ENCODE measurements at places on chromosomes 2 and 18.

DNA sequence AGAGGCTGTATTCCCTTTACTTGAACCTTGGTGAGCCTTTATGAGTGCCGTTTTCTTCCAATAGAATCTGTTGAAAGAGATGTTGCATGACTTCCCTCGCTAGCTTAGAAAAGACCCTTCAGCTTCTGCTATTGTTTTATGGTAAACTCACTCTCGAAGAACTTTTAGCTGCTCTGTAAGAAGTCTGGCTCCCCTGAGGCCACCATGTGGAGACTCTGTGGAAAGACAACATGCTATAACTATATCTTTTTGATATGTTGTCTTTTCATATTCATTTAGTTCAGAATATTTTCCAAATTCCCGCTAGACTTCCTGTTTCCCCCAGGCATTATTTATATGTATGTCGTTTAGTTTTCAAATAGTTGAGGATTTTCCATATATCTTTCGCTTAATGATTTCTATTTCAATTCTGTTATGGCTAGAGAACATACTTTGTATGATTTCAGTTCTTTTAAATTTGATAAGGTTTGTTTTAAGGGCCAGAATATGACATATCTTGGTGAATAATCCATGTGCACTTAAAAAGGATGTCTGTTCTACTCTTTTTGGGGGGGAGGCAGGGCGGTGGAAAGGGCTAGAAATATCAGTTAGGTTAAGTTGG is 64.1 kb downstream of the PTPN4 start:
- no peak for DNase-seq

- DNase-seq, result no peak
These were observed 48.7 kb upstream of the ANXA4 start for GRCh38 chr2:69693059-69693774.

DNA sequence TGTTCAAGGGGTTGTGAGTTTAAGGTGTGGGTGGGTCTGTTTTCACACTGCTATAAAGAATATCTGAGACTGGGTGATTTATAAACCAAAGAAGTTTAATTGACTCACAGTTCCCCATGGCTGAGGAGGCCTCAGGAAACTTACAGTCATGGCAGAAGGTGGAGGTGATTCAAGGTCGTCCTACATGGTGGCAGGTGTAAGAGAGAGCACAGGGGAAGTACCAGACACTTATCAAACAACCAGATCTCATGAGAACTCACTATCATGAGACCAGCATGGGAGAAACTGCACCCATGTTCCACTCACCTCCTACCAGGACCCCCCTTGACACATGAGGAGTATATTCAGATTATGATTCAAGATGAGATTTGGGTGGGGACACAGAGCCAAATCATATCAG is 38.0 kb downstream of the RHBDD1 start:
- DNase-seq, result peak; percentile 8

- DNase-seq, result no peak
These were observed 136.8 kb downstream of the SMAD7 start for GRCh38 chr18:48813833-48814489.

GRCh38 chr18:59957957-59958356 is 58.2 kb downstream of the PMAIP1 start:
- DNase-seq, result no peak

DNA sequence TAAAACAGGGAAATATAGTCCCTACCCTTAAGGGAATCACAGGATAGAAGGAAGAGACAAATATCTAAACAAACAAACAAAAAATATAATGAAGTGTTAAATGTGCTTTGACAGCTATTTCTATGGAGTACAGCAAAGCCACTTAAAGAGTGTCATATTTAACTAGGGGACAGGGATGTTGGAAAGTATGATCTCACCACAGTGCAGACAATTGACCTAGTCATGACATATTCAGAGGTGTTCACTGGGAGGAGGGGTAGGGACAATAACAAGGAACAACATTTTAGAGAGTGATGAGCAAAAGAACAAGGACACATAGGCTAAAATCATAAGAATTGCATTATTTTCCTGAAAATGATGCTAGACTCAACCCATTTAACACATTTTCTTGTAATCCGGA is 107.5 kb downstream of the TMEM163 start:
- no peak for DNase-seq

Measured in stimulated activated CD4-positive, alpha-beta T cell treated with anti-CD3 and anti-CD28 coated beads, Interleukin-2, amount 100 ng/mL, for 48 hours (primary cell).